SJCRH30 (cell line): ENCODE measurements at places on chromosomes 7 and 10.

DNA sequence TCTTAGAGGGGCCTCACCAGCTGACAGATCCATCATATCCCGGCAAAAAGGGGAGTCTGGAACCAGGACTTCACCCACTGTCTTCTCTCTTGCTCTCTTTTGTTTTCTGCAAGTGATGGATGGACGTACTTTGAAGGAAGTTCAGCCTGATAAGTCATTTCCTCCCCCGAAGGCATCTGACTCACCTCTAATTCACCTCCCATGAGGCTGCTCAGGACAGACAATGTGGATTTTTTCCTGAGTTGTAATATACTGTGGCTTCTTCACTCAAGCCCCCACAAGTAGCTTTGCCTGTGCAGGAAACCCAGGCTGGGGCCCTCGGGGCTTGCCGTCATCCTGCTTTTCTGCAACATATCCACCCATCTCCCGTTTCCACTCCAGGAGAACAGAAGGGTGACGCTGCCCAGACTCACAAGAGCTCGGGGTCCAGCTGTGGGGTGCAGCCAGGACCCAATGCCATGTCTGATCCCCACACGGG lies 70.4 kb downstream of the ASB13 start:
- H3K36me3 ChIP-seq = no peaks in the 10 kb centered on the region
- H3K27me3 ChIP-seq = no peaks in the 10 kb centered on the region
- H3K27ac ChIP-seq = peak overlapping the region; percentile 50
- H3K4me3 ChIP-seq = no peak overlapping the region
- DNase-seq = peak; percentile 57

DNA sequence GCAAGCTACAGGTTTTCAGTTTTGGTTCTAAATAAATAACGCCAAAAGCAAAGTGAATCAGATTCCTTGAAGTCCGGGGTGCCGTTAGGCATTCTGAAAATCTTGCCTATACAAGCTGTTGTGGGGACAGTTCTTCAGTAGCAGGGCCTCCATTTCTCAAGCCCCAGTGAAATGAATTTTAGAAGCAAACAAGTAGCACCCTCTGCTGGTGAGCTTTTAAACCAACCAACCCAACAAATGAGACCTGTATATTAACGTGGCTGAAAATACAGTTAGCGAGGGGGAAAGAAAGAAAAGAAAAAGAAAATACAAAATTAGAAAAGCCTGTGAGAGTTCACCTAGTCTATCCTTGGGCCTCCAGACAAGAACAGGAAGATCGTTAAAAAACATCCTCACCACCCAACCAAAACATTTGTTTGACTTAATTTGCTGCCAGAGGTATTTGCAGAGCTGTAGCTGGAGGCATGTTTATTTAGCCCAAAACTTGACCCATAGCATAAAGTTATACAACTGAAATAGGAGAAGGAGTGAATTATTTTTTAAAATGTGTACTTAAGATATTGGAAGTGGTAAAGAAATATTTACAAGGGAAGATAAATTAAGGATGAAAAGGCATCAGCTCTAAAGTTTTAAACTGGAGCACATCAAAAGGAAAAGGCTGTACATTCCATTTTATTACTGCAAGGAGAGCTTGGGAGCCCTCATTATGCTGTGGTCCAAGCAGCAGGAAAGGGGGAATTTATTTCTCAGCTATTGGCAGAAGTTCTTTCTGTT lies 98.9 kb downstream of the DYNC1I1 start:
- no peak overlapping the region for H3K4me3 ChIP-seq

GRCh38 chr10:121527690-121528089 lies 70.6 kb downstream of the FGFR2 start:
- no peaks in the 10 kb centered on the region for H3K27me3 ChIP-seq
- DNase-seq = no peak
- H3K4me1 ChIP-seq = peaks cover 20% of the 10 kb centered on the region

GRCh38 chr10:86533328-86533727 lies 11.7 kb upstream of the WAPL start:
- H3K4me1 ChIP-seq = no peaks in the 10 kb centered on the region
- DNase-seq = no peak
- no peaks in the 10 kb centered on the region for H3K27me3 ChIP-seq
- H3K36me3 ChIP-seq = no peaks in the 10 kb centered on the region
- H3K27ac ChIP-seq = no peak overlapping the region
- no peak overlapping the region for H3K4me3 ChIP-seq
